DMS79 treated with DMSO at 0.1 percent for 48 hours (cell line): ENCODE measurements at places on chromosomes 6 and 20.
A peak's percentile ranks its signal among the peaks of the same experiment; 100 is the strongest.

GRCh38 chr6:111980143-111980542 is 73.8 kb upstream of the CCN6 start:
- no peak for DNase-seq

DNA sequence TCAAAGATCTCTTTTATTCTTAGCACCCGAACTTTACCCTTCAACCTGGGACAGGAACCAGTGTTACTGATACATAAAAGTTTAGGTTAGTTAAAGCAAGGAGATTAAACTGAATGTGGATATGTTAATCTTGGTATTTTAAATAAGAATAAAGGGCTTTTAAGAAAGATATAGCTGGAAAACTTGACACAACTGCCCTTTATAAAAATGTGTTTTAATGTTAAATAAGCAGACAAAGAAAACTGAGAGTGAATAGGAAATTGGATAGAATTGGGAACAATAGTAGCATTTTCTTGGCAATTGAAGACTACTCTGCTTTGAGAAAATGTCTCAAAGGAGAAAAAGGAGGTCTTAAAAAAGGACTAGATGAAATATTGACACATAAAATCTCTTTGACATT is 45.9 kb upstream of the CRISP1 start:
- no peak for DNase-seq

GRCh38 chr6:34529665-34530327 is 26.3 kb downstream of the SPDEF start:
- DNase-seq = peak; percentile 35

GRCh38 chr20:17617212-17617867 is 47.5 kb downstream of the DSTN start:
- peak; percentile 73 for DNase-seq

GRCh38 chr6:53236241-53236640 is 87.6 kb upstream of the GCM1 start:
- no peak for DNase-seq

- DNase-seq = no peak
Measured at GRCh38 chr20:36435592-36436541, 105.5 kb upstream of the MYL9 start.

DNA sequence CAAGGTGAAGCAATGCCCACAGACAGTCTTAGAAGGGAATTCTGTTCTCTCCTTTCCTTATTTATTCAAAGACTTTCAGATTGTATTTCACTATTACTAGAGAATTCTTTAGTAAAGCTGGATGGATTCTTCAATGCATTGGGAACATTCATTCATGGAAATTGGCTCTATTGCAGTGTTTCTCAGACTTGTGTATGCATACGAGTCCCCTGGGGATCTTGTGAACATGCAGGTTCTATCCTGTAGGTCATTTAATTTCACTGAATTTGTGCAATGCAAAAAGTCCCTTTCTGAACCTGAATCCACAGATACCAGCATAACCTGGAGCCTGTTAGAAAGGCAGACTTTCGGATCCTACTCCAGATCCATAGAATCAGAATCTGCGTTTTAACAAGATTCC is 160.9 kb upstream of the AHI1 start:
- DNase-seq = no peak

- DNase-seq = no peak
Measured at GRCh38 chr6:145075425-145075824, 659.9 kb downstream of the EPM2A start.

DNA sequence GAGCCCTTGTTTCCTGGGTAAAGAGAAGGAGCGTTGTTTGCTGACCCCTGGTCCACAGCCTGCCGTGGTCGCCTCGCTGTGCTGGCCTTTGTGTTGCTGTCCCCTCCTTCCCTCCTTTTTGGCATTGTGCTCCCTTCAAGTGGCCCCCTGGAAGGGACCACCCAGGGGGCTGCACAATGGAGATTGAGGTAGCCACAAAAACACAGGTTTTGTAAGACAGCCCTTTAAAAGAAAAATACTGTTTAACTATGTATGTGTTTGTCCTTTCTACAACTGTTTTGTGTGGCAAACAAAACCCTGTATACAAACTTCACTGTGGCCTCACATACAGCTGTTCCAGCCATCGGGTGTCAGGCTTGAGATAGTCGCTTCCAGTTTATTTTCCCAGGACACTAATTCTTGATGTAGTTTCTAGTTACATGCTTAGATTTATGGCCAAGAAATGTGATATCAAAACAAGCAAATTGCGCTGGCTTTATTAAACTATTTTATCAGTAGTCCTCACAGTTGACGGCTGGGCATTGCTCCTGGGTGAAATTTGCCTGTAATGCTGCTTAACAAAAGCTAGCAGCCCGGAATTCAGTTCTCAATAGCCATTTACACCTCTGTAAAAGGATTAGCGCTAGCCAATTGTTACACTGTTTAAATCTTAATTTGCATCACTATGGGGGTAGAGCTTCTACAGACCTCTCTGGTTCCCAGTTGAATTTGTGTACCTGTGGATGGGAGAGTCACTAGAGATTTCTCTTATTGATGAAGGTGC is 64.1 kb downstream of the KIZ start:
- no peak for DNase-seq

DNA sequence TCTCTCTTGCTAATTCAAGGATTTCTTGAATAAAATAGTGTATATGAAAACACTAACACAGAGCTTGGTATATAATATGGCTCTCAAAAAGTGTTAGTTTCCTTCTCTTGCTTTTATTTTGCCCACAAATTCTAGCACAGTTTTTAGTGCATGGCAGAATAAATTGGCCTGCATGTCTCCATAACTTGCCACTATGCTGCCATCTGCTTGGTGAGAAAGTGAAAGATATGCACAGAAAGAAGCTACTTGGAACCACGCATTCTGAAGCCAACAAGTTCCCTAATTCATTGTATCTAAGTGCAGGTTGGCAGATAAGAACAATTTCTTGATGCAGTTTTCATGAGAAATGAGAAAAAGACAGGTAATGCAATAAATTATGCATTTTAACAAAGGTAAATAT is 101.2 kb downstream of the EPHA7 start:
- DNase-seq = no peak

- DNase-seq = no peak
Measured at GRCh38 chr6:157223511-157223910, 99.8 kb downstream of the TMEM242 start.

GRCh38 chr20:44772636-44773035 is 27.0 kb downstream of the KCNK15 start:
- no peak for DNase-seq

GRCh38 chr6:2476376-2476775 is 231.0 kb upstream of the GMDS start:
- DNase-seq = no peak

GRCh38 chr6:136618086-136618485 is 67.9 kb upstream of the MAP7 start:
- DNase-seq = no peak

GRCh38 chr6:113994934-113995342 is 24.0 kb upstream of the HDAC2 start:
- peak; percentile 60 for DNase-seq

DNA sequence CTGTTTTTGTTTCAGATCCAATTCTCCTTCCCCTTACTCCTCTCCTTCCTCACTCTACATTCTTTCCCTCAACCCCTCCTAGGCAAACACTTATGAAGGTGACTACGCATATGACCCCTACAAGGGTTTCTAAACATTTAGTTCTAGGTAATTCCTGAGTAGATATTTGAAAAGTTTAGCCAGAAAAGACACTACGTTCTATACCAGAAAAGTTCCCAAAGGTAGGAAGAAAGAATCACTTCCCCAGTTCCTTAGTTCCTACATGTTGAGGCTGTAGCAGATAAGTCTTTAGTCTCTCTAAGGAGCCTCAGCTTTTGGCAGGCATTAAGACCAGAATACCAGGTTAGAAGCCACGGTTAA is 11.6 kb downstream of the POU3F2 start:
- DNase-seq = no peak

DNA sequence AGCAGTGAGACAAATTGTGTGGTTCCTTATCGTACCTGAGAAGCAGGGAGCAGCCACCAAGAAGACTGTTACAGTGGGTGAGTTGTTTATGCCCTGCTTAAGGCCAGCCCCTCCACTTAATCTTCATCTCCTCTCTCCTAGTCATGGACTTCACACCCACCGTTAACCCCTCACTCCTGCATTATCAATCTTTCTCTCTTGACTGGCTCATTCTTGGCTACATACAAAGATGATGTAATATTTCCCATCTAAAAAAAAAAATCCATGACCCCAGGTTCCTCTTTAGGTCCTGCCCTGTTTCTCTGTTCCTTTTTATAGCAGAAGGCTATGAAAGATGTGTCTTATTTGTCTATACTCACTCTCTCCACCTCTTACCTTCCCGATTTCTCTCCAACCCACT is 72.4 kb downstream of the SHLD1 start:
- DNase-seq = no peak

GRCh38 chr20:63973636-63974401 is 4.1 kb upstream of the ZNF512B start:
- peak; percentile 78 for DNase-seq

DNA sequence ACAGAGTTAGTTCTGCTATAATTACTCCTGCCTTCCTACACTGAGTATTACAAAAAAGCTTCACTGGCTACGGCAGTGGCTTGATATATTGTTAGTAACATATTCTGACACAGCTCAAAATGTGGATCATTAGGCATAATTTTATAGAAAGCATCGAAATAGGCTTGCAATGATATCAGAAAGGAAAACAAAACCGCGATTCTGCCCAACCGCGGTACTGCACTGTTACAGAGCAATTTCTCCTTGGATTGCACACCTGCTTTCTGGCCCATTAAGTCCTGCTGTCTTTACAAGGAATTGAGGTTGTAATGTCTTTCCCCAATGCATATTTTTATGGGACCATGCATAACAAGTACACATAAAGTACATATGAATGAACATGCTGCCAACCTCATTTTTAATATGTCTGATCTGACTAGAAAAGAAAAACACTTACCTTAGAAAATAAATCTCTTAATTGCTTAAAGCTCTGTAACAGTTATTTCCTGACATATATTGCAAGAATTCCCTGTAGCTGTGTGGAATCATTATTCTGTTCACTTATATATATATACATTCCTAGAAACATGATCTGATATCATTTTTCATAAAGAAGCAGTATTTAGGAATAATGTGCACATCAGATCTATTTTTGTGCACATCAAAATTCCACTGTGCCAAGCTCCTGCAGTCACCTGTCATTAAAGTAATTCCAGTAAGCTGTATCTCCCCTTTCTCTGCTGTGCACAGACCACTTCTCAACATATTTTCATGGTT is 763.9 kb downstream of the HACE1 start:
- DNase-seq = peak; percentile 88

DNA sequence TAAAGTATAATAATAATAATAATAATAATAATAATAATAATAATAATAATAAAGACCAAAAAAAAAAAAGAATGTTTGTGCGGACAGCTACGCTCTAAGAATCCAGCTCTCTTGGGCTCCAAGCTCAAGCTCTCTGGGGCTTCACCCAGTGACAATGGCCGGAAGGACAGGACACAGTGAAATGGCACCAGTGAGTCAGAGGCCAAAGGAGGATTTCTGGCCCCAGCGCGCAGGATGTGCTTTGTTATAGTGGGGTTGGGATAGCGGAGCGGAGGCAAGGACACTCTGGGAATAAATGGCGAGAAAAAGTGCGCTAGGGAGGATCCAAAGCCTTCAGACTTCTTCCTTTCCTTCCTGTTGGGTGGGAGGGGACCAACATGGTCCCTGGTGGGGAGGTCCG is 38.2 kb downstream of the HLA-A start:
- no peak for DNase-seq

DNA sequence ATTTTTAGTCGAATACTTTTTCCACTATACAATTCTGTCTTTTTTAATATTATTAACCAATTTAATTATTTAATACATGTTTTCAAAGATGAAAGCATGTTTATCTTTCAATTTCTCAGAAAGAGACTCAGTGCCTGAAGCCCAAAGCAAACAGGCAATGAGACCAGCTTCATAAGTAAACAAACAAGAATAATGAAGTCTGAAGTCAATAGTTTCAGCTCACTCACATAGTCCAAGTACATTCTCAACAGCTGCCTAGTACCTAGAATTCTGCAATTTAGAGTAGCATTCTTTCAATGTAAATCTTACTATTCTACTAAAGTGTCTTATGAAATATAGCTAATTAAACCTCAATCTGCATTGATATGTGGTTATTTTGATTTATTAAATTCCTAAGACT is 626.5 kb upstream of the NRSN1 start:
- DNase-seq = no peak

DNA sequence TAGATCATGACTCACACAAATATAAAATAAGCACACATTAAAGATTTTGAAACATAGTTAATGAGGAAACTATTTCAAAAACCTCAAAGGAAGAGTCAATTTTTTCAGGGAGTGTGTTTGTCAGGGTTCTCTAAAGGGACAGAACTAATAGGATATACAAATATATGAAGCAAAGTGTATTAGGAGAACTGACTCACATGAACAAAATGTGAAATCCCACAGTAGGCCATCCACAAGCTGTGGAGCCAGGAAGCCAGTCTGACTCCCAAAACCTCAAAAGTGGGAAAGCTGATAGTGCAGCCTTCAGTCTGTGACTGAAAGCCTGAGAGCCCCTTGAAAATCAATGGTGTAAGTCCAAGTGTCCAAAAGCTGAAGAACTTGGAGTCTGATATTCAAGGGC is 898.0 kb upstream of the EYS start:
- DNase-seq = no peak

DNA sequence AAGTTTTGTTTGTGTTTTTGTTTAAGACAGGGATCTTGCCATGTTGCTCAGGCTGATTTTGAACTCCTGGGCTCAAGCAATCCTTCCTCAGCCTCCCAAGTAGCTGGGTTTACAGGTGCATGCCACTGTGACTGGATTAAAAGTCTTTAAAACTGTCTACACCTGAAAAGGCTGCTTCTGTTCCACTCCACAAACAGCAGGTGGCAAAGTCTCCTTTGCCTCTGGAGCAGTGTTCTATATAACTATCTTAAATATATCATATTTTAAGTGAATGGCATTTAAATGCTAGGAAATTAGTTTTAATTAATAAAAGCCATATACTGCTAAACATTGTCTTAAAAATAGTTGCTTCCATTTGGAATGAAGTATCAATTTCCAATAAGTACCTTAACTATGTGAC is 89.2 kb upstream of the BCLAF1 start:
- DNase-seq = no peak

DNA sequence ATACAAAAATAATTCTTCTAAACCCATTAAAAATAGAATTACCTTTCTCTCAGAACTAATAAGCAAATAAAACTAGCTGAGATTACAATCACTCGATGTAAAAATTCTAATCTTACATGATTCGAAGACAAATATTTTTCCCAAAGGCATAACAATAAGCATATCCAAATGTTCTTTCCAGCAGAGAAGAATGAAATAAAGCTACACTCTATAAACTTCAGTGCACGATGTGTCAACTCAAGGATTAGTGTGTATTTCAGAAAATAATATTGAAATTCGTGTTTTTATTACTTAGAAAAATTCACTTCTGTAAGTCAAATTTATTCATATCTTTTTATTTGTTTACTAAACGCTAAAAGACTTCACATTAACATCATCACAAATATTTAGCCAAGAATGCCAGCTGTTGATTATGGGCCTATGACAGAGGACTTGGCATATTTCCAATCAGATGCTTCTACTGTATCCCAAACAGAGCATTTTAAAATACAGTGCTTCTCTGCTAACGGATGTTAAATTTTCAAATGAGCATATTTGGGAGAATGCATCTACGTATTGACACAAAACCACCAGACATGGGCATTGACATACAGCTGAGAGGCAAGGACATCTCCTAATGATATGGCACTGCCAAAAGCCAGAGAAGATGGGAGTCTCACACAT is 54.7 kb upstream of the PDE7B start:
- DNase-seq = no peak

GRCh38 chr20:47821481-47822100 is 36.3 kb upstream of the SULF2 start:
- no peak for DNase-seq

GRCh38 chr20:46549188-46549972 is 1.1 kb downstream of the OCSTAMP start:
- DNase-seq = no peak

GRCh38 chr6:134577998-134578397 is 260.1 kb upstream of the SGK1 start:
- no peak for DNase-seq
